RCC 7860 (cell line): ENCODE measurements at places on chromosomes 7 and 10.

- no peak for DNase-seq
These were observed 240.7 kb downstream of the TFEC start for GRCh38 chr7:115789901-115790300.

DNA sequence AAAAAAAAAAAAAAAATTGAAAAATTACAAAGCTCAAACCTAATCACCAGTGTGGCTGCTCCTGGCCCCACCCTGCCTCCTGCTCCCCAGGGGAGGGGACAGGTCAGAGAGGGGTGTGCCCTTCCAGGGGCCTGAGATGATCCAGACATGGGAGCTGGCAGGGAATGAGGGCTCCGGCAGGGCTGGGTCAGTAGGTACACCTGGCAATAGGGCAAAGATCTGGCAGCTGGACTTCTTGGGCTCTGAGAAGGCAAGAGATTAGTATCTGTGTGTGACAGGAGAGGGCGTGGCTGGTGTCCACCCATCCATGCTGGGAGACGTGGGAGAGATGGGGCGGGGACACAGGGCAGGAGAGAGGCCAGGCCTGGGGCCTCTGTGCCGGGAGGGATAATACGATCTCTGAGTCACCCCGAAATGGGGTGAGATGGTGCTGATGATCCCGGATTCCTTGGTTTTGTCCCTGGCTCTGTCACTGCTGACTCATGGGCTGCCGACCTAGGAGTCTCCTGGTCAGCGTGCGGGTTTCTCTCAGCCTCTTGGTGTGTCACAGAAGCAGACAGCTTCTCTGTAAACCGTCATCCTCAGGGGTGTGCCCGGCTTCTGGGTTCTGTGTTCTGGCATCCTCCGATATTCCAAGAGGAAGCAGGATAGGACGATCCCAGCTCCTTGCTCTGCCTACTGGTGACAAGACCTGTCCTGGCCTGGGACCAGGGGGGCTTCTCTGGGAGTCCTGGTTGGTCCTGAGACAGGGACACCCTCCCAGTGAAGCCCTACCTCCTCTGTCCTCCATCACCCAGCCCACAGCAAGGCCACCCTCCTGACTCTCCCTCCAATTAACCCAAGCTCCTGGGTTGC, 8.2 kb upstream of the CLDN4 start:
- DNase-seq, result peak; percentile 100

- DNase-seq, result no peak
These were observed 54.7 kb downstream of the ADAMTS14 start for GRCh38 chr10:70726909-70727495.

DNA sequence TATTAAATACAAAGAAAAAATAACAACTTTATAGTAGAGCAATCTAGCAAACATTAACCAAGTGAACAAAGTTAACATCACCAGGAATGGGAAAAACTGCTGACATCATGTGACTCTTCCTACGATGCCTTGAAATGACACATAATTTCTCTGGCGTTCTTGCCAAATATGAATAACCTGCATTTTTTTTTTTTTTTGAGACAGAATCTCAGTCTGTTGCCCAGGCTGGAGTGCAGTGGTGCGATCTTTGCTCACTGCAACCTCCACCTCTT, 126.5 kb upstream of the VKORC1L1 start:
- peak; percentile 59 for DNase-seq

GRCh38 chr10:103572347-103573204, 79.1 kb downstream of the NEURL1 start:
- DNase-seq, result no peak

DNA sequence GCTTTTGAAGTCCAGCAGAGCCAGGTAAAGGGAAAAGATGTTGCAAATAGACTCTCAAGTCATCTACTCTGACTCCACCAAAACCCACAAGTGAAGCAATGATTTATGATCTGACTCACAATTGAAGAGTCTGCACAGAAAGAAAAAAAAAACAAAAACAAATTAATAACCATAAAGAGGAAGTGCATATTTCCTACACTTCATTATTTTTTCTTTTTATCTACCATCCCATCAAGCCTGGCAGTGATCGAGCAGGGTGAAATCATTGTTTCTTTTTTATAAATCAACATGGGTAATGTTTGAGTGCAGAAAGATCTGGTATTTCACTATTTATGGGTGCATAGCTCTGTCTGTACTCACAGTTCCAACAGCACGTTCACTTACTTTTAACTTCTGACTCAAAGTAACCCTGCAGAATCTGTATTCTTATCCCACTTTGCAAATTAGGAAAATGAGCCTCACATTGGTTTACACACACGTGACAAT, 829.0 kb downstream of the TNS3 start:
- peak; percentile 36 for DNase-seq

GRCh38 chr10:125795128-125795527, 19.5 kb upstream of the MMP21 start:
- no peak for DNase-seq

DNA sequence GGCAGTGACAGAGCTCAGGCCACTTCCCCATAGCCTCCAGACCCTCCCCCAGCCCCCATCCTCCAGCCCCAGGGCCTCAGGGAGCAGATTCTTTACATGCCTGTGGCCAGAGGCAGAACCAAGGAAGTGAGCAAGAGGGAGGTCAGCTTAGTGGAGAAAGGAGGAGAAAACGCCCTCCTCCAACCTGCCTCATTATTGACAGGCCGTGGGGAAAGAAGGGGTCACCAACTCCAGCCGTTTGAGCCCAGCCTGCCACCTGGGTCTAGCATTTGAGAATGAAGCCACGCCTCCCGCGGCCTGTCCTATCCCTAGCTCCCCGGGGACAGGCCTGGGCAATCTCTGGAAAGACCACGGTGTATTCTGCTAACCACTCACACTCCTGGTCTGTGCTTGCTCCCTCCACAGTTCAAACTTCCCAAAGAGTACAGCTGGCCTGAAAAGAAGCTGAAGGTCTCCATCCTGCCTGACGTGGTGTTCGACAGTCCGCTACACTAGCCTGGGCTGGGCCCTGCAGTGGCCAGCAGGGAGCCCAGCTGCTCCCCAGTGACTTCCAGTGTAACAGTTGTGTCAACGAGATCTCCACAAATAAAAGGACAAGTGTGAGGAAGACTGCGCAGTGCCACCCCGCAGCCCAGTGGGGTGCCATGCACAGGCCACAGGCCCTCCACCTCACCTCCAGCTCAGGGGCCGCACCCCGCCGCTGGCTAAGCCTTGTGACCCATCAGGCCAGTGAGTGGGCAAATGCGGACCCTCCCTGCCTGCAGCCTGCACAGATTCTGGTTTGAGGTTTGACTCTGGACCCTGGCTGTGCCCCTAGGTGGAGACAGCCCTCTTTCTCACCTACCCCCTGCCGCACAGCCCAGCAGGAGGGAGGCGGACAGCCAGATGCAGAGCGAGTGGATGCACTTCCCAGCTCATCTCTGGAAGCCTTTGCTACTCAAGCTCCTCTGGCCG, 14.3 kb upstream of the TRIM8 start:
- DNase-seq, result peak; percentile 99
